Fibroblast of the aortic adventitia (primary cell): ENCODE measurements at places on chromosomes 4 and X.

- DNase-seq: peak; percentile 39
Measured at GRCh38 chrX:12241026-12241425, 102.8 kb downstream of the FRMPD4 start.

GRCh38 chr4:118756958-118757357 is 71.8 kb downstream of the METTL14 start:
- DNase-seq: no peak

DNA sequence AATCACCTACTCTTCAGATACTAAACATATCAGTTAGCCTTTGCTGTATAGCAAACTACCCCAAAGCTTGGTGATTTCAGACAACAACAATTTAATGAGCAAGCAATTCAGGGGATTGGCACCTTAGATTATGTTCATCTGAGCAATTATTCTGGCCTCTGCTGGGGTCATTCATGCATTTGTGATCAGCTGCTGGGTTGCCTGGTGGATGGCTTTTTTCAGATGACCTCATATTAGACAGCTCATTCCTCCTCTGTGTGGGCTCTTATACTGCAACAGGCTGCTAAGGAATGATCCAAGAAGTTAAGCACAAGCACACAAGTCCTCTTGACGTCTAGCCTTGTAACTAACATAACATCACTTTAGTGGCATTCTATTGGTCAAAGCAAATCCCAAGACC is 153.0 kb upstream of the PPP1R2C start:
- DNase-seq: no peak

- DNase-seq: no peak
Measured at GRCh38 chrX:39676434-39676833, 421.3 kb downstream of the BCOR start.

DNA sequence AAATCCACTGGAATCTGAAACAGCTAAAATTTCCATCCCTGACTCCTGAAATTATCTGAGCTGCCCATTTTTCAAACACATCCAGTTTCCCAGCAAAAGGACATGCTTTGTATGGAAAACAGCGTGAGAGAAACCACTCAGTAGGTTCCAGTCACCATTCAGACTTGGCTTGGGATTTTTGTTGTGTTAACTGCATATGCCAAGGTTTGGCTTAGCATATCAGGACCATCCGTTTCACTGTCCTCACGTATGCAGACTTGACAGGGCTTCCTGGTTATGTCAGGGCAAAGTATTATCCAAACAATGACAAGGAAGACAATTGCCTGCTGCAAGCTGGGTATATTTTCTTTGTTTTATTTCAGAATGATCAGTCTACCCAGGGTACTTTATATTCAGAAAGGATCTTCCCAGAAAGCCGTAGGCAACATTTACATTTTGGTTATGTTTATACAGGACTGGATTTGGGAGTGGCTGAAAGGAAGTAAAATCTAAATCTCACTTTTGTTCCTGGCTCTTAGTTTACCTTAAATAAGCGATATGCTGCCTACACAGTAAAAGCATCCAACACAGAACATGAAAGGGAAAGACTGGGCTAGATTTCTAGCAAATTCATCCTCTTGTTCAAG is 41.3 kb upstream of the CCKAR start:
- DNase-seq: no peak

- DNase-seq: peak; percentile 2
Measured at GRCh38 chr4:5357870-5358269, 306.6 kb downstream of the STK32B start.

DNA sequence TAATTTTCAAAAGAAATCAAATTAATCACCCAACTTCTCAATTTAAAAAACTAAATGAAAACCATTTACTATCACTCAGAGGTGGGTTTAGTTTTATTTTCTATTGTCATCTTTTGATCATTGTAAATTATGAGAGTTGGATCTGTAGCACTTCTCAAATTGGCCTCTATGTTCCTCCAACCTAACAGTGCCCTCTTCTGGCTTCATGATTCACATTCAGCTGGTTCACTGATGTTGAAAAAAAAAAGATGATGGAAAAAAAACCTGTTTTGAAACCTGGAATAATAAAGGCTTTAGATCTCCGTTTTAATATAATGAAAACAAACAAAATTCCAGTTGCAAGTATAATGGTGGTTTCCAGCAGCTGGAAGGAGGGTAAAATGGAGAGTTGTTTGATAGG is 2.4 kb upstream of the NBDY start:
- DNase-seq: peak; percentile 72

DNA sequence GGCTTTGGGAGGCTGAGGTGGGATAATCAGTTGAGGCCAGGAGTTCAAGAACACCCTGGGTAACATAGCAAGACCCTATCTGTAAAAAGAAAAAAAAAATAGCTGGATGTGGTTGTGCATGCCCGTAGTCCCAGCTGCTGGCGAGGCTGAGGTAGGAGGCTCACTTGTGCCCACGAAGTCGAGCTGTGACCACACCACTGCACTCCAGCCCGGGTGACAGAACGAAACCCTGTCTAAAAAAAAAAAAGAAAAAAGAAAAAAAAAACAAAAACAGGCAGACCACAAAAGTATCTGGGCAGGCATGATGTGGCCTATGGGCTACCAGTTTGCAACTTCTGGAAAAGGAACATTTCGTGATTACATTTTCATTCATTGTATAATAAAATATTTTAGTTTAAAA is 38.1 kb upstream of the RASGEF1B start:
- DNase-seq: no peak

DNA sequence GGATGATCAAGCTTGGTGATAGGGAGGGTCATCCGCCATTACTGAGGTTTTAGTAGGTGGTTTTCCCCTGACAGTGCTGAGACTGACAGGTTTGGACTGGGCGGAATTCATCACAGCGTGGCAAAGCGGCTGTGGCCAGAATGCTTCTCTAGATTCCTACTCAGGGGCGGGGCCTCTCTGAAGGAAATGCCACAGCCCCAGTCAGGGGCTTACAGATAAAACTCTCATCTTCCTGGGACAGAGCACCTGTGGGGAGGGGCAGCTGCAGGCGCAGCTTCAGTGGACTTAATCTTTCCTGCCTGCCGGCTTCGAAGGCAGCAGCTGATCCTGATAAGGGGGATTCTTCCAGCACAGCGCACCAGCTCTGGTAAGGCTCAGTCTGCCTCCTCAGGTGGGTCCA is 316.7 kb downstream of the RPA4 start:
- no peak for DNase-seq

GRCh38 chr4:137685357-137685756 is 153.1 kb upstream of the PCDH18 start:
- peak; percentile 58 for DNase-seq

GRCh38 chr4:70471897-70472296 is at the start of gene MUC7:
Gene MUC7 (plus strand): TSS chr4:70472197. CDS start chr4:70474022, 1,825 bp downstream.
- no peak for DNase-seq

DNA sequence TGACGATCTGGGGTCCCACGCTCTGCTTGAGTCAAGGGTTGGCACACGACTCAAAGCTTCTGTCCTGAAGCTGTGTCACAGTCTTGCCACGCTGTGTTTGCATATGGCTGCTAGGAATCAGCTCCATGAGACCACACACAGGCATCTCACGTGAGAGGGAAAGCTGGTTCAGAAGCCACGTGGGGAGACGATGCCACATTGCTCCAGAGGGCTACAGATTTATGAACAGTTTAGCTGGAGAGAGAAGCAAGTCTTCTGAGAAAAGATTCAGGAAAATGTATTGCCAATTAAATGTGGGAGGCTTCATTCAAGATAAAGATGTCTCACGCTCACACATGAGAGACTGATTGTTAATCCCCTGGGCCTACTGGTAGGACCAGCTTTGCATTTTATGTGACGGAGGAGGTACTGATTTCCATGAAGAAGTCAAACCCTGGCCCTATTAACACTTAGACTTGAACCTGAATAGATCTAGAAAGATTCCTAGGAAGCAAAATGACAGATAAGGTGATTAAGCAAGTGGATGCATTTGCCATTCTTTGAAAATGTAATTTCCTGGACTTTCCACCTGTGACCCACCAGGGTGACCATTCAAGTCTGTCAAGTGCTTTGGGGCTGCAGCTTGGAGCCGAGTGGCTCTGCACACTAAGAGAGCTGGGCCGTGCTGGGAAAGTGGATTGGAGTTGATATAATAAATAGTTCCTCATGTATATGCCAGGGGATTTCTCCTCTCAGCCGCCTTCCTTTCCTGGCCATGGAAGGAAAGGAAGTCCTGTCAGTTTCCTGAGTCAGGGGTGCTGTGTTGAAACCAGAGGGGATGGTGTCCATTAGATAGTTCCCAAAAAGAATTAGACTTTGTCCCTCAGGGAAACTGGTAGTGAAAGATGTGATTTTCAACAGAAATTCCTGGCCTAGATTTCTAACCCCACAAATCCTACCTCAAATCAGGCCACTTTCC is 29.0 kb downstream of the ENPP6 start:
- no peak for DNase-seq

GRCh38 chrX:20067709-20068561 is 48.8 kb downstream of the MAP7D2 start:
- DNase-seq: peak; percentile 89

- DNase-seq: no peak
Measured at GRCh38 chr4:103853627-103854026, 133.8 kb upstream of the TACR3 start.

- no peak for DNase-seq
Measured at GRCh38 chr4:1271686-1272085, 18.0 kb upstream of the MAEA start.

- DNase-seq: no peak
Measured at GRCh38 chr4:58048491-58048890, 938.3 kb upstream of the IGFBP7 start.

DNA sequence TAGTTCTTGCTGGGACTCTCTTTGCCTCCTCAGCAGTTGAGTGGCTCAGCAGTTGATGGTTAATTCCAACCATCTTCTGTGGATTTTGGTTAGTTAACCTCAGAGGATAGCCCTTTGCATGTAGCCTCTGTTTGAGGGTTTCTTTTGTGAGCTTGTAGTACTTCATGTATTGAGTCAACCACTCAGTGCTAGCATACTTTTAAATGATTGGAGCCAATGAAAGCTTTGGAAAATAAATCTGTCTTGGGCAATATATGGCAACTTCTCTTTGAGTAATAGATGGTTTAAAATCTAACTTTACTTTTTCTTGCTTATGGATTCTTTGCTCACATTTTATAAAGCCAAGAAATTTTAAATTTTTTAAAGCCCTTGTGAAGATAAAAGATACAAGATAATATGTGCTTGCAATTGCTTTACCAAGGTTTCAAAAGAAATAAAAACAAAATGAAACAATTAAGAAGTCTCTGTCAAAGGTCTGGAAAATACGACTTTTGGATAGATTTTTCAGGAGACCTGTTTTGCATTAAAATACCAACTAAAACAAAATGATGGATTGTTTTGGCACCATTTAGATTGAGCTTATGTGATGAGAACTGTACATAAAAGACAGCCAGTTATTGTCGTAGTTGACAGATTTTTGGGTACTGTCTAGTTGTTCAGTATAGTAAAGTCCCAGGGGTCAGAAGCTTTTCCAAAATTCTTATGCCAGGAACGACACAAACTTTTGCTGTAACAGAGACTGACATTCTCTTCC is 181.9 kb downstream of the SPRY1 start:
- DNase-seq: peak; percentile 59

- DNase-seq: no peak
Measured at GRCh38 chrX:120144178-120144844, 14.1 kb upstream of the RHOXF2 start.
